IMR-90 (cell line): ENCODE measurements at places on chromosomes 3 and 15. TPM values are rescaled to one million over a fixed set of nuclear protein-coding genes. Genes with fewer than 3 reads are reported as not detected.

The OSTN gene
- total RNA-seq: 0.28 TPM in 1 of 2 replicates, not detected in the other

The SLITRK3 gene
- total RNA-seq: not detected in 2 replicates

The GRAMD2A gene
- under 0.01 and 0.18 TPM in 2 replicates for total RNA-seq

The ALPK3 gene
- total RNA-seq: under 0.01 TPM in 2 replicates

The ADGRG7 gene
- total RNA-seq: not detected in 2 replicates

The PTH1R gene
- total RNA-seq: under 0.01 and 0.18 TPM in 2 replicates

GRCh38 chr3:101873619-101874018 lies 24.3 kb downstream of the NFKBIZ start:
- peak; percentile 88 for DNase-seq

- DNase-seq: no peak
Measured at GRCh38 chr3:162269636-162270458, 773.2 kb downstream of the OTOL1 start.

DNA sequence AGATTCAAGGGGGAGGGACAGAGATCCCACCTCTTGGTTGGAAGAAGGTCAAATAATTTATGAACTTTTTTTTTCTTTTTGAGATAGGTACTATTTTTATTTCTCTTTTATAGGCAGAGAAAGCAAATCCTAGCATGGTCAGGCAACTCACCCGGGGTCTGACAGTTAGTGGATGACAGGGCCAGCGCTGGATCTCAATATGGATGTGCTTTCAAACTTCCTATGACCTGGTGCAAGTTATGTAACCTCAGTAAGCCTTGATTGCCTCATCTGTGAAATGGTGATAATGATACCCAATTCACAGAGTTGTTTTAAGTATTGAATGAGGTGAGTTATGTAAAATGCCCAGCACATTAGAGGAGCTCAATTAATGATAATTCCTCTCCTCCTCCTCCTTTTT lies 86.8 kb upstream of the MEF2A start:
- DNase-seq: no peak

- DNase-seq: no peak
Measured at GRCh38 chr3:54621184-54621583, 306.7 kb downstream of the LRTM1 start.

DNA sequence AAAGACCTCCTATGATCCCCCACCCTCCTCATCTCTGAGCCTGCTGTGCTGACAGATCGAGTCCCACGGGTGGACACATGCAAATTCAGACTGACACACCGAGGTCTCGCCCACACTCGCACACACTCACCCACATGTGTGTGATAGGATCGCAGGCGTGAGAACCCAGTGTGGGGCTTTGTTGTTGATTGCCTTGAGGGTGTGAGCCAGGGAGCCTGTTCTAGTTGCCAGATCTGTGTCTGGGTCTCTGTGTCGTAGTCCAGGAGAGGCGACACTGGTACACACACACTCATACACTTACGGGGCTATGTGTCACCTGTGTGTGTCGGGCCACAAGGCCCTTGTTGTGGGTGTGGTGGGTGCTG lies 2.0 kb downstream of the EPHB3 start:
- DNase-seq: no peak

GRCh38 chr3:23183731-23184130 lies 19.4 kb upstream of the UBE2E2 start:
- DNase-seq: peak; percentile 60

DNA sequence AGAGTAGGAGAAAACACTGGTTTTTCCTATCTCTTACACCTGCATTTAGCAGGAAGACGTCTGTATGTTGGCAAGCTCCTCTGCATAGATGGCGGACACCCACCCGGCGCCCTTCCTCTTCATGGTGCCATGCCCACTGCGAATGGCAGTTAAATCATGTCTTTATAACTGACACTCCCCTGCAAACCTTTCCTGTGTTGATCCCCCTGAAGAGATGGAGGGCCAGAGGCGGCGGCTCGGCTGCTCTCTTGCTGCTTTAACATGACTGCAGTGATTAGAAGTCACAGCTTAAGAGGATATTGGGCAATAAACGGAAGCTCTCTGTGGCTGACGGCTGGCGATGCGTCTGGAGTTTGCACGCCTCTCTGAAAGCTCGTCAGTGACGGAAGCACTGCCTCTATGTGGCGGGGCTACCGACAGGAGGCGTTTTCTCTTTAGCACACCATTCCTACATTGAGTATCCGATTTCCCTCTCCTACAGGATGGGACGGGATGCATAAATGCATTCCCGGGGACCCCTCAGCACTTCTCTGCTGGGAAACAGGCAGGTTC lies 25.5 kb upstream of the SNRPA1 start:
- peak; percentile 51 for DNase-seq

- peak; percentile 59 for DNase-seq
Measured at GRCh38 chr3:8239718-8240695, 261.6 kb upstream of the LMCD1 start.

GRCh38 chr3:133486658-133487057 lies 86.8 kb downstream of the BFSP2 start:
- DNase-seq: no peak

DNA sequence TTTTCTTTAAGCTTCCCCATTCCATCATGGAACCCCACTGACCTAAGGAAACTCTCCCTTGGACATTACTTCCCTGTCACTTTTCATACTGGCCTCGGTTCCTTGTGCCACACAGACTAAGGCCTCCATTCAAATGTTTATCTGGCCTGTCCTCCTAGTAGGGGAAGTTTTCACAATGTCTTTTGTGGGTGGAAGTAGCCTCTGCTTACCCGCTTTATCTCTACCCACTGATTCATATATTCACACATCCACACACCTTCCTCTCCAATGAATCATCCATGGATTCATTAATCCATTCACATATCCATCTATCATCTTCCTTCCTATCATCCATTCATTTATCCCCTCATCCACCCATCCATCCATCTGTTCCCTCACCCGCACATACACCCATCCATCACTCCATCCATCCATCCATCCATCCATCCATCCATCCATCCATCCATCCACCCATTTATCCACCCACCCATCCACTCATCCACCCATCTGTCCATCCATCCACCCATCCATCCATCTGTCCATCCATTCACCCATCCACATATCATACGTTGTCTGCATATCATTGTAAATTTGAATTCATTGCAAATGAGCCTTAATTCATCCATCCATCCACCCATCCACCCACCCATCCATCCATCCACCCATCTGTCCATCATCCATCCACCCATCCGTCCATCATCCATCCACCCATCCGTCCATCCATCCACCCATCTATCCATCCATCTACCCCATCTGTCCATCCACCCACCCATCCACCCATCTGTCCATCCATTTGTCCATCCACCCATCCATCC lies 49.1 kb downstream of the IQSEC1 start:
- no peak for DNase-seq

DNA sequence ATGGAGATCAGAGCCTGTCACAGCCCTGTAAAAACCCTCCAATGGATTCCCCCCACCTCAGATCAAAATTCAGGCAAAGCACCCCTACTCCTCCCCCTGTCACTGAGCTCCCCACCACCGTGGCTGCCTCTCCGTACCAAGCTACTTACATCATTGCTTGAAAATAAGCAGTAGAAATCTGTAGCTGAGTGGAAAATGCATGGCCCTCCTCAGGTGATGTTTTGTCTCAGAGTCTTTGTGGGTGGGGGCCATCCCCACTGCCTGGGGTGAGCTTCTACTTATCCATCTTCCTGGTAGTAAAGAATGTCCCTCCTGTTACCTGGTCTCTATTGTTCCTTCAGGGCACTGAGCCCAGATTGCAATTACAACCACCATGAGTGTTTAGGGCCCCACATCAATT lies 34.5 kb downstream of the SLCO2A1 start:
- no peak for DNase-seq

GRCh38 chr3:33062866-33063265 lies 34.1 kb downstream of the GLB1 start:
- DNase-seq: no peak

GRCh38 chr15:71153823-71154524 lies 38.7 kb downstream of the THSD4 start:
- no peak for DNase-seq

DNA sequence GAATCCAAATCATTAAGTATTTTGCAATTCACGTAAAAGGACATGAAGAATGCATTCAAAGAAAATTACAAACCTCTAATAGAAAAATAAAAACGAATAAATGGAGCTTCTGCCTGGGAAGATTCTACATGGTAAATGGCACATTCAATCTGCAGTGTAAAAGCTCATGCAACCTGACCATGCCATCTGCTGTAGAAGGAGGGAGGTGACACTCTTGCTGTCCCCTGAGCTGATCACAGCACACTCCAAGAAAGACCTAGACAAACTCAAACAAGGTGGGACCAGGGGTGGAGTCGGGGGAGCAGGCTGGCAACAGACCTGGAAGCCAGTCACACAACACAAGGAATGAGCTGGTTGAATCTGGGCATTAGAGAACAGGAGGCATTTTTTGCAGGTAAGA lies 101.8 kb downstream of the BDH1 start:
- no peak for DNase-seq

DNA sequence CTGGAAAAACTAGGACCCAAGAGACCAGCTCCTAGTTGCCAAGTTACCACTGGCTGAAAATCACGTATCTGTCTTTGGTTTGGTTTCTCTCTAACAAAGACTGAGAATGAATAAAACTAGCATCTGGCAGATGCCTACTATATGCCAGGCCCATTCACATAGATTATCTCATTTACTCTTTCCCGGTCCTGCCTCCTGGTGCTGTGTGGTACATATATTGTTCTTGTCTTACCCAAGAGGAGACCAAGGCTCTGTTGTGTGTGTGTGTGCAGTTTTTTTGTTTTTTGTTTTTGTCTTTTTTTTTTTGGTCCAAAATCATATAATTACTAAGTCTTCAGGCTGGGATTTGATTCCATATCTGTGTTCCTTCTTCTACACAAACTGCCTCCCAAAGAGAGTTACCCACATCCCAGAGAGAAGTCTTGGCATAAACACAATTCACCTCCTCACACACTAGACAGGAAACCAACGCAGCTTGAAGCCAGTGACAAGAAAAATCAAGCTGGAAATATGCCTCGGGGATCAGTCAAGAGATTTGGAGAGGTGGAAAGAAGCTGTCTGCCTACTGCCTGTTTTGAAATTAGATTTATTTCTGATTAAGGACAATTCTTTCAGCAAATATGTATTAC lies 891 bp downstream of the AHSG start:
- DNase-seq: no peak

DNA sequence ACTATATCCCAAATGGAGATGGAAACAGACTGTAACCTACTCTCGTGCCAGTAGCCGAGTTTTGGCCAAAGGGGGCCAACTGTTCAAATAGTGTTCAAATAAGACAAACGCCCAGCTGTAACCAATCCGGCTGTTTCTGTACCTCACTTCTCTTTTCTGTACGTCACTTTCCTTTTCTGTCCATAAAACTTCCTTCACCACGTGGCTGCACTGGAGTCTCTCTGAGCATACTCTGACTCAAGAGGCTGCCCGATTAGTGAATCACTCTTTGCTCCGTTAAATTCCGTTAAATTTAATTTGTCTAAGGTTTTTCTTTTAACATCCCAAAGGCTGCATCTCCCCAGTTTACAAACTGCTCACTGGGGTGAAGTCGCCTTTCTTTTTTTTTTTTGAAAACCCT lies 219.2 kb upstream of the P2RY1 start:
- peak; percentile 5 for DNase-seq

DNA sequence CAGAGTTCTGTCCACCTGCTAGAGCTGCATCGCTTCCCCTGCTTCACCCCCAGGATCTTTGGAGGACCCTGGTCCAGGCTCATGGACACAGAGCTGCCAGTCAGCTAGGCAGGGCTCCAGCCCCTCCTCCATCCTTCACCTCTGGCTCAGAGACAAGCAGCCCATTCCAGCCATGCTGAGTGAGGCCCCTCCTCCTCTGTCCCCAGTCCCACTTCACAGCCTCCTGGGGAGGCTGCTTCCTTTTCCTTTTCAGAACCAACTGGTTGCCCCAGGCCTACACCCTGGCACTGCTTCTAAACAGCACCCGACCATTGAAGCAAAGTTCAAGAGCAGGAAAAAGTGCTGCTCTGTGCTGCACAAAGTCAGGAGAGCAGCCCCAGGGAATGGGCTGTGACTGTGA lies 22.2 kb downstream of the IQSEC1 start:
- no peak for DNase-seq
